ENCODE measurements at places on chromosomes 3 and 15. TPM values are rescaled to one million over a fixed set of nuclear protein-coding genes. Genes with fewer than 3 reads are reported as not detected.

Gene GOLGA8S
- total RNA-seq: 0.12 TPM

Gene EIF4E3
- 5.0 TPM for total RNA-seq

Gene MEIS2
- total RNA-seq: 0.39 TPM

DNA sequence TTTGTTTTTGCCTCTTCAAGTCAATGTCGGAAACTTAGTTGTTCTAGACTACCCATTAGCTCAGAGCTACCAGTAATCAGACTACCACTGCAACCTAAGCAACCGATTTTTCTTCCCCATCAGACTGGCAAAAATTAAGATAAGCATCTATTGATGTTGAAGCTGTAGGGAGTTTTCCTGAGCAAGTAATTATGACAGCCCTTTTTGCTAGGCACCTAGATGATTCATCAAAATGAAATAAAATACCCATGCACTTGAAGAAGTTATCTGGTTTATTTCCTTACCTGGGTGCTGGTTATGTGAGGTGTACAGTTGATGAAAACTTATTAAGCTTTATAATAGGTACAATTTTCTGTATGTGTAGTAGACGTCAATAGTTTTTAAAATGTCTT, 554 bp upstream of the COMMD4 start:
- DNase-seq: no peak

- peak; percentile 40 for DNase-seq
Observed at GRCh38 chr15:100920516-100921135, 1.5 kb downstream of the LRRK1 start.

DNA sequence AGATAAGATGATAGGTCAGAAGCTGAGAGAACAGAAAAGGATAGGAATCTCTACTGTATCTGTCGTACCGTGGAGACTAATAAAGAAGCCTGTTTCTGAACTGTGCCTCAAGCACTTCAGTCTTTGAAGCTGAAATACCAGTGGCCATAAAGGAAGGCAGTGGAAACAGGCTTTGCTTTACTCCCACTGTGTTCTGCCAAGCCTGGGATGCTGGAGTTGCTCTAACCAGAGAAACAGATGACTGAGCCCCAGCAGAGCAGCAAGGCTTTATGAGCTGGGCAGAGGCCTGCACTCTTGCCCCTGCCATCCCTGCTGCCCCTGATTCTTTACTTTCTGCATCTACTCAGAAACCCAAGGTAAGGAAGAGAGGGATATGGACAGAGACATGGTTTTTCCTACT, 89.4 kb downstream of the PDE8A start:
- DNase-seq: no peak

DNA sequence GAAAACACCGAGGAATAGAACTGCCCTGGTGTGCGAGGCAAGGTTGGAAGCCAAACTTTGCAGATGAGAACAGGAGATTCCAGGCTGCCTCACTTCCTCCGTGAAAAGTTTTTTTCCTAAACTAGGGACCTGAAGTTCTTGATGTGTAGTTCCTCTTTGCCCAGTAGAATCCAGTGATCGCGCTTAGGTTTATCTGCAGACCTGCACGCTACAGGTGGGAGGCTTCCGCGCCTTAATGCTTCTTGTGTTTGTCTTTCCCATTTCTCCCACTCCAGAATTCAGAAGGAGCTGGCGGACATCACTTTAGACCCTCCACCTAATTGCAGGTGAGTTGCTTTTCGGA, 5.4 kb downstream of the UBE2E1 start:
- DNase-seq: no peak

GRCh38 chr3:172142051-172142863, 102.9 kb downstream of the FNDC3B start:
- DNase-seq: peak; percentile 15

DNA sequence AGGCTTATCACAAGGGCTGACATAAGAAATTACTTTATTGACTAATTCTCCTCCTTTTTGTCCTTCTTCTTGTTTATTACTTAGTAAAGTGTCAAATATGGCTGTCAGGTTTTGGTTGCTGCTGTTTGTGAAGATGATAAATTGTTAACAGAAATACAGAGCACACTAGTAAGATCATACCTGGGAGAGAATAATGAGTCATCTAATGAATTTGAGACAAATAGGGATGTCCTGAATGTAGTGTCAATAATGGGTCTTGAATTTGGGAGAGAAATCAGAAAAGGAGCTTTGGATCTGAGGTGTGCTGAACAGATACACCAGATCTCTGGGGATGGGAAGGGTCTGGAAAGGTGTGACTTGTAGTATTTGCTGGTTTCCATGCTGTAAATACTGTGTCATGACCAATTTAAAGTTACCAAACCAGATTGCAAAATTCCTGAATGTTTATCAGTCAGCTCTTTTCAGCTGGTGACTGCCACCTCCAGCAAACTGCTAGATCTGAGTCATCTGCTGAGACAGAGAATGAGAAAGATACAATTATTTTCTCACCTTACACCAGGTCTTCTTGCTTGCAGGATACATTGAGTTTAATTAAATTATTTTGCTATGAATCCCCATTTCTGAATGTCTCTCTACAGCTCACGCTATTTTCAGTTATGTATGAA, 76.7 kb upstream of the SATB1 start:
- DNase-seq: no peak

- DNase-seq: no peak
Observed at GRCh38 chr3:40620151-40620550, 95.4 kb downstream of the ZNF621 start.

- DNase-seq: peak; percentile 6
Observed at GRCh38 chr3:108301695-108302404, 5.5 kb downstream of the HHLA2 start.

DNA sequence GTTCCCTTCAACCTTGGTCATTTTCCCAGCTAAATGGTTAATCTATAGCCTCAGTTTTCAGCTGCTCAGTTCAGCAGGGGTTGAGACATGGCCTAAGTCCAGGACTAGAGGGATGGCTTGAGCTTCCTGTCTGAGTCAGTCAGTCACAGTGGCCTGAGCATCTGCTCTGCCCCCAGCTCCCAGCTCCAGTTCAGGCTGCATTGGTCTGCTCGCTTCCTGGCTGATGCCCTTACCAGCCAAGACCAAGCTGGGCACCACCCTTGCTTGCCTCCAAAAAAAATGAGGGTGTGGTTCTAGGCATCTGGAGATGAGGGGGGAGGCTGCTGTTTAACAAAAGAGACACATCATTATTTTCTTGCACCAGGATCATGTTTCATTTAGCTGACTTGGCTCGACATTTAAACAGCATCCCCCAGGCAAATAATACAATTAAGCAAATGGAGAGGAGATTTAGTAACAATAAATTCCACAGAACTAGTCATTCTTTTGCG, 70.7 kb downstream of the WNT5A start:
- no peak for DNase-seq

DNA sequence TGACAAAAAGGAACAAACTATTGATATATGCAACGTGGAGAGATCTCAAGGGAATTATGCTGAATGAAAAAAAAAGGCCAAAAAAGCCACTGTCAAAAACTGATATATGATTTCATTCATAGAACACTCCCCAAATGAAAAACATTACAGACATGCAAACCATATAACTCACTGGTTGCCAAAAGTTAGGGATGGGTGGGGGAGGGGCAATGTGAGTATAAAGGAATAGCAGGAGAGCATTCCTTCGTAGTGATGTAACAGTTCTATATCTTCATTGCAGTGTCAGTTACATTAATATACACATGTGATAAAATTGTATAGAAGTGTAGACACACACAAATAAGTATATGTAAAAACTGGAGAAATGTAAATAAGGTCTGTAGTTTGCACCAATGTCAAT, 12.2 kb downstream of the GBE1 start:
- no peak for DNase-seq

DNA sequence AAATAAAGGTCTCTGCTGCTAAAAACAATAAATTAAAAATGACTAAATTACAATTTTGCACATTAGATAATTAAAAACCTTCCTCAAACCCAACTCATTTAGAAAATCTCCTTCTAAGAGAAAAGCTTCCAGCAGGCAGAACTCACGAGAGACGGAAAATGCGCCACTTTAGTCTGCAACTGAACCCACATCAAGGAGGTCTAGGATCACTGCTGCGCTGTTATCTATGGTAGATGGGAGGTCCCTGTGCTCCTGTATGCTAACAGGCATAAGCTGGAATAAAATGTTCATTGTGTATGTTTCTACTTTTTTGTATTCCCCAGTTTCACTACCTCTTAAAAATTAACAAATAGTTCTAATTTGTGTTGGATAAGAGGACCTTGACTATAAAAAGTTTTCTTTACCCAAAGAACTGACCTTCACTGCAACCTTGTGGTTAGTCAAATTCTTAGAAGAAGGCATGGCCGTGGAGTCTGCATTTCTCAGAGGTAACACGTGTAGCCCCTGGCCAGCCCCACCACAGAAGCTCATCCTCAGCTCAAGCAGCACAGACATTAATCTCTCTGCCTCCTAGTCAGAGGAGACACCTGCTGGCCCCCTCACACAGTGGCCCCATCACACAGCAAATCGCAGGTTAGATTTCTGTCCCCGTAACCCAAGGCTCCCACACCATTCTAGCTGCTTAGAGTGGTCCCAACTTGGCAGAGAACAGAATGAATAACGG, 22.3 kb downstream of the STIMATE start:
- DNase-seq: no peak

DNA sequence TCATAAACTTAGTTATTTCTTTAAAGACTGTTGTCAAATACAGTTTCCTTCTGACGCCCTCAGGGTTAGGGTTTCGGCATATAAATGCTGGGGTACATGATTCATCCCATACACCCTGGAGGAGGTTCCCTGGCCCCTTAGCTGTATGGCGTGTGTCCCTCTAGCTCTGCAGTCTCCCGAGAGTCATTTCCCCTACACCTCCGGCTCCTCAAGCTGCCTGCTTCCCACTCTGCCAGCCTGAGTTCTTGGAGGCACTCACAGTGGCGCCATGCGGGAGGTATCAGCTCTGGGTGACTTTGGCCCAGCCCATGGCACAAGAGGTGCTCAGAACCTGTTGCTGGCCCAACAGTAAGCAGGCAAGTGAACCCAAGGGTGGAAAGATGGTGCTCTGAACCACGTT, 70.2 kb upstream of the TRPM1 start:
- no peak for DNase-seq
